ENCODE measurements at places on chromosomes 13 and 19. TPM values are rescaled to one million over a fixed set of nuclear protein-coding genes. Genes with fewer than 3 reads are reported as not detected.

GRCh38 chr19:5225486-5226345 lies 114.9 kb downstream of the PTPRS start:
- no peak for DNase-seq

- no peak for DNase-seq
Observed at GRCh38 chr19:32720216-32720935, 809 bp downstream of the TDRD12 start.

DNA sequence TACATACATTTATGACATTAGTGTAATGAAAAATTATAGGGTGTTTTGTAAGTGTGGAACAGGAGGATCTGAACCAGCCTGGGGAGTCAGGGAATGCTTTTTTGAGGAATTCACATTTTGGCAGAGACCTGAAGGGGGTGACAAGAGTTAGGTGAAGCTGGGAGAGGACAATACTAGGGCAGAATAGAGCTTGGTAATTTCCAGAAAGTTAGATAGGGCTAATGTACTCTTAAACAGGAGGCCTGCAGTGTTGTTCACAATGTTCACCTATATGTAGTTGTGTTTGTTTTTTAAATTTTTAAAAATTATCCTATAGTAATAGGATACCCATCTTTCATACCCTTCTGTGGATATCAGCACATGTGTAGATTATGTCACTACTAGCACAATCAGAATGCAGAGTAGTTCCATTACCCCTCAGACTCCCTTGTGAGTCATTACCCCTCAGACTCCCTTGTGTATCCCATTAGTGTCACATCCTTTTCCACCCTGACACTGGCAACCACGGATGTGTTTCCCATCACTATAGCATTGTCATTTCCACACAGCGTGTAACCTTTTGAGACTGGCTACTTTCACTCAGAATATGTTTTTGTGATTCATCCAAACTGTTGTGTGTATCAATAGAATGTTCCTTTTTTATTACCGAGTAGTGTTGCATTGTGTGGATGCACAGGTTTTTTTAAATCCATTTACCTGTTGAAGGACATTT lies 43.1 kb downstream of the PCCA start:
- no peak for DNase-seq

DNA sequence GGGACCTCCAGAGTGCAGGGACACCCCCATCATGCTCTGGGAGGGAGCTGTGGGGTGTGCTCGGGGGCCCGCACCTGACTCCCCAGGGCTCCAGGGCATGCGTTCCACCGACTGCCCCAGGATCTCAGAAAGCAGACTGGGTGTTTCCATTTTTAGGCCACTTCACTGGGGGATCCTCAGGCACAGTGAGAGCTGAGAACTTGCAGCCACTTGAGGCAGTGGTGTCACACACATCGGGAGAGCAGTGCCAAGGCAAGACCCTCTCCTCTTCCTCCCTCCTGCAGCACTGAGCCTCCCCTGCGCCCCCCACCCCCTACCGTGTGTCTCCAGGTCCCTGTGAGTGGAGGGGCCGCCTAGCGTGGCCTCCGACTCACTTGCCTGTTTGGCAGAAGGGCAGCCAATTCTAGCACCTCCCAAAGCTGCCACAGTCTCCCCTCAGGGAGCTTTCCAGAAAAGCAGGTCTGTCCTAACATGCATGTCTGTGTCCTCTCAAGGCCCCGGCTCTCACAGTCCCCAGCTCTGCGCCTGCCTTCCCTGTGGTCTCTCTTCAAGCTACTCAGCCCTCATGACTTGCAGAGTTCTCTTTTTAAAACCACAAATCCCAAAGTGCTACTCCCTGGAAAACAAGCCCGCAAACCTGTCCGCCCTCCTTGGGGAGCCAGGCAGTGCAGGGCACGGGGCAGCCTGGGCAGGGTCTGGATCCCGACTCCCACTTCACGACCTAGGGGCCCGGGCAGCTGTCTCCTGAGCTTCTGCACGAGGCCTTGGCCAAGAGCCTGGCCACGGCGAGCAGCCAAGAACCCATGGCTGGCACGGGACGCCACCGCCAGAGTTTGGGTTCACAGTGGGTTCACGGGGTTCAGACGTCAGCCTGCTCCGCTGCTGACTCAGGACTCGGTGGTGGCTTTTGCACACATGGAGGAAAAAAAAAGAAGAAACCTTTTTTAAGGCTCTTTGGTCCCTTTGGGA lies 94.1 kb downstream of the STK24 start:
- peak; percentile 88 for DNase-seq

- no peak for DNase-seq
Observed at GRCh38 chr13:50914176-50914700, 4.6 kb downstream of the RNASEH2B start.

- DNase-seq, result no peak
Observed at GRCh38 chr13:98156259-98156658, 13.4 kb downstream of the FARP1 start.

DNA sequence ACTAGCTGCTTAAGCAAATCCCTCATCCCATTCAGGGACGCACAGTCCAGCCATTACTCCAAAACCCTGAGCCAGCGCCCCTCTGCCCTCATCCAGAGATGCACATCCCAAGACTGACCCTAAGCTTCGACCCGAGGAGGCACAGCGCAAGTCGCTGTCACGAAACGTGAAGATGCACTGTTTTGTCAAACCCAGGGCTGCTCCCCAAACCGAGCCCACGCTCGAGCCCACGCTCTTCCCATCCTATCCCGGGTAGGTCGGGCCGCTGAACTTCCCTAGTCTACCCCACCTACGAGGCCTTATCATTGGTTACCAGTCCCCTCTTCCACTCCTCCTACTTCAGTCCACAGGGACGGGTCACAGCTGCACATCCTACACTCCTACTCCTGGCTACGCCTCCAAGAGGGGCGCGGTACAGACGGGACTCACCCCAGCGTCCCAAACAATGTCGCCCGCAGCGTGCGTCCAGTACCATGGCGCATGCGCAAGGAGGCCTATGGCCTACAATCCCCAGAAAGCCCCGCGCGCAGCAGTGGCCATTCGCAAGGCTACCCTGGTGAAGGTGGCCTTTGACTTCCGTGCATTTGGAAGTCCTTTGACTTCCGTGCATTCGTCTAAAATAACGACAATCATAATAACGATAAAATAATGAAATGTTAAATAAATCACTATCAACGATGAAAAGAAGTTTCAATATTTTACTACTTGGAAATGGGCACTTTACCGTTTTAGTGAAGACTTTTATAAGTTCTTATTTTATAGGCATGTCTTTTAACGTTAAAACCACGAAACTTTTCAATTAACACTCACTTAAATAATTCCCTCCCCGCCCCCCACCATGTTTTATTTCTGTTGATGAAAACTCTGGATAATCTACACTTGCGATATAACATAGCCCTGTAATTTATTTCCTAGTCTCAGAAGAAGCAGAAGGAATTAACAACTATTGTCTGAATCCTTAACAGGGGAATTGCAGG lies at the start of gene ZNF285:
ZNF285 (minus strand) TSS at position 470 of the 977 bp plus-strand sequence. CDS start 4,395 bp downstream, outside the sequence.
- DNase-seq, result peak; percentile 98

GRCh38 chr19:7781157-7781556 lies 18.1 kb downstream of the CLEC4M start:
- no peak for DNase-seq

- DNase-seq, result peak; percentile 75
Observed at GRCh38 chr19:51131780-51132680, 7.3 kb downstream of the SIGLEC9 start.

DNA sequence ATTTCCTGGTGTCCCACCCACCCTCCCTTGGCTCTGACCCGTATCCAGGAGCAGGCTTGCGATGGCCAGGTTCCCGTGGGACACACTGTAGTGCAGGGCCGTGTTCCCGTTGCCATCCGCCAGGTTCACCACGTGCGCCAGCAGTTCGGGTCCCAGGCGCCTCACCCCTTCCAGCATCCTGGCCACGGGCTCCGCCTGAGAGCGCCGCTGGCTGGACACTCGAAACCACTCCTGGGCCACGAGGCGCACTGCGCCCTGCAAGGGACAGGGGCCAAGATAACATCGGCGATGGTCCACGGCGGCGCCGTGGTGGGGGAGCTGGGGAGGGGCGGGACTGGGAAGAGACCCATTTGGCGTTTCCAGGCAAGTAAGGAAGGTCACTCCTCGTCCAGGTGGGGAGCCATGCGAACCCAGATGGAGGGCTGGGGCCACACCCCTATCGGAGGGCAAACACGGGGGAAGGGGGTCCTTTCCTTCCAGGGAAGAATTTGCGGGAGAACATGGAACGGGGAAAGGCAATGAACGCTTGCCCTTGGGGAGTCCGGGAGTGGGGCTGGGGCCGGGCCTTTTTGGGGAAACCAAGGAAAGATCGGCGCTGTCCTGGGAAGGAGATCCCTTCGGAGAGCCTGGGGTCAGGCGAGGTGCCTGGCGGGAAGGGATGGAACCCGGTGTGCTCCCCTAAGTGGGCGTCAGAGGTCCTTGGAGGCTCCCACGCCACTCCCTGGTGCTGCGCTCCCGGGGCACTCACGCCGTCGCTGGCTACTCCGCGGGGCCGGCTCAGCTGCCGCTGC lies 9.9 kb downstream of the KANK3 start:
- no peak for DNase-seq

GRCh38 chr19:50189331-50189730 lies 14.1 kb upstream of the MYH14 start:
- no peak for DNase-seq

DNA sequence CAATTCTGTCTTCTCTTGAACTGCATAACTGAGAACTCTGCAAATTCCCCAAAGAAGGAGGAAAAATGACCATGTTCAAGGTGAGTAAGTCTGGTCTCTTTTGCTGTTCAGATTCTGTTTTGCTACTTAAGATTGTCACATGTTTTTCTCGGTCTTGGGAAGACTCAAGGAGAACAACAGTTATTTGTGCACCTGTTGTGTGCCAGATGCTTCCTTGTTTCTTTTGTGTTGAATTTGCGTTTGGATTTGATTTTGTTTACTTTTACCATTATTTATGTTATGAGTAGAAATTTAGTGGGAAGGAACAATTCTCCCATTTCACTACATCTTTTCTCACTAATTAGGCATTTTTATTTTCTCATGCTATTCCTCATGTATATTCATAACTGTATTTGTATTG lies 4.4 kb downstream of the ZNF284 start:
- no peak for DNase-seq

DNA sequence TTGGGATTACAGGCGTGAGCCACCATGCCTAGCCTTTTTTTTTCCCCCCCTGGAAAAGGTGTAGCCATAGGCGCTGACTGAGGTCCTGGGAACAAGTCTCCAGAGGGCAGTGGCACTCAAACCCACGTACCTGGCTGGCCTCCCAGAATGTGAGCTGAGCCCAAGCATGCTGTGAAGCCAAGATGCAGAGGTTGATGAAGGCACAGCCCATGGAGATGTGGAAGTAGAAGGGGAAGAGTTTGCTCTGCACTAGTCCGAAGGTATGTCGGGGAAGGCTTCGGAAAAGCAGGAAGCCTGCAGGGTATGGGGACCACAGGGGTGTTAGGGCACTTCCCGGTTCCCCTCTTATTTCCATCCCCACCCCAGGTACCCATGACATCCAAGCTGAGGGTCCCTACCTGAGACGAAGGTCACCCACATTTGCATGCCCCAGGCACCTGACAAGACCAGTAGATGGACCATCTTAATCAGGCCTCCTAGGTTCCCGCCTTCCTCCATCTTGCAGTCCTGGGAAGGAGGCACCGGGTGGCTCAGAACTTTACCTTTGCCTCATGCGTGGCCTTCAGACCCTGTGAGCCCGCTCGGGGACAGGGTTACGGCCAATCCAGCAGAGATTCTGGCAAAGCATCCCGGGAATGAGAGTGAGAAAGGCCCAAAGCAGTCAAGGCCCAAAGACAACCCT lies 805 bp downstream of the TMEM205 start:
- DNase-seq, result no peak

GRCh38 chr19:10871711-10872545 lies 575 bp downstream of the CARM1 start:
- DNase-seq, result peak; percentile 71

DNA sequence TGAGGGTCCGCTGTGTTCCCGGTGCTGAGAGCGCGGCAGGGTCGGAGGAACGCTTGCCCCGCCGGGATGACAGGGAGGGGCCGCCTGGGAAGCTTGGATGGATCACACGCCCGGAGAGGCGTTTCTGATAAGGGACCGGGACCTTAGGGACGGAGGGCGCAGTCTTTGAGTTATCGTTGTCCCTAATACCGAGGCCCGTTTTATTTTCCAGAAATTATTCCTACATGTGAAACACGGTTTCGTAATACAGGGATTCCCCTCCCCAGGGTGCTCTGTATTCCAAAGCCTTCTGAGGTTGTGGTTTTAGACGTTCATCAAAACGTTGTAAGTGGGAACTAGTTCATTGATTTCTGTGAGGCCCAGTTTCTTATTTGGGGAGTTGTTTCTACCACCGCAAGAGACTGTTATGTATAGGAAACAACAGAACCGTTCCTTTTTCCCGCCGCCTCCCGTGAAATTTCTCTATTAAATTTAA lies 752 bp downstream of the PDCD5 start:
- DNase-seq, result peak; percentile 46

- DNase-seq, result peak; percentile 81
Observed at GRCh38 chr19:44653977-44654774, 10.5 kb downstream of the PVR start.

DNA sequence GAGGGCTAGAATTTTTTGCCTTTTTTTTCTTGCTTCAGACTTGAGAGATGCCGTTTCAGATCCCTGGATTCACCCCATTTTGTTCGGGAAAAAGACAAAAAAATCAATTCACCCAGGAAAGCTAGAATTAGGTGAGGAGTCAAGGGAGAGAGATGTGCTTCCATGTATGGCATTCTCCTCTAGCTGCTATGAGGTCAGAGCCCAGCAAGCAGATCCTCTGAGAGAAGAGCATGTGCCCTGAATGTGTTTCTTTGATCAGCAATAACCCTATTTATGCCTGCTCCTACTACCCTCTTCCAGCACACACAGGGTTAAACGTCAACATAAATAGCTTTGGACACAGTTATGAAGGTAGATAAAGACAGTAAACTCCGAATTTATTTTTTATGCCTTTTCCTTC lies 53.6 kb downstream of the NDFIP2 start:
- DNase-seq, result no peak

GRCh38 chr13:30194906-30195305 lies 112.4 kb downstream of the KATNAL1 start:
- DNase-seq, result no peak

- peak; percentile 49 for DNase-seq
Observed at GRCh38 chr19:36775768-36776167, 3.2 kb upstream of the ZNF850 start.

- DNase-seq, result no peak
Observed at GRCh38 chr19:6590258-6590826, 608 bp downstream of the CD70 start.

- DNase-seq, result no peak
Observed at GRCh38 chr19:58117841-58118575, 20.0 kb upstream of the ZSCAN18 start.

GRCh38 chr19:21482863-21483276 lies 22.5 kb upstream of the ZNF429 start:
- peak; percentile 72 for DNase-seq

GRCh38 chr13:76656500-76656899 lies 229.7 kb downstream of the KCTD12 start:
- no peak for DNase-seq

ATP4A gene
- total RNA-seq, result not detected

SPC24 gene
- 6.7 TPM for total RNA-seq

KLK2 gene
- total RNA-seq, result not detected

SBK2 gene
- total RNA-seq, result 15.6 TPM

CYP4F12 gene
- 5.2 TPM for total RNA-seq

ACER1 gene
- not detected for total RNA-seq

OR7C1 gene
- not detected for total RNA-seq

DMKN gene
- 3.6 TPM for total RNA-seq

CACNA1A gene
- total RNA-seq, result 1.00 TPM

KLK4 gene
- not detected for total RNA-seq

TMEM238 gene
- 1.0 TPM for total RNA-seq

PSG11 gene
- total RNA-seq, result not detected

NXNL1 gene
- 0.24 TPM for total RNA-seq

FLT1 gene
- total RNA-seq, result 42.0 TPM
